ENCODE measurements at places on chromosomes 6 and 20. TPM values are rescaled to one million over a fixed set of nuclear protein-coding genes. Genes with fewer than 3 reads are reported as not detected.

RNF217 gene
- total RNA-seq = 29.8 TPM

EYS gene
- total RNA-seq = not detected

ANGPT4 gene
- total RNA-seq = 3.2 TPM

PRIM2 gene
- total RNA-seq = 15.3 TPM

GRM1 gene
- 0.29 TPM for total RNA-seq

All from thyroid gland (tissue), 4 donors.